HAP-1 (cell line): ENCODE measurements at places on chromosomes 3 and 15.

GRCh38 chr3:111248406-111248805 lies 176.8 kb downstream of the NECTIN3 start:
- DNase-seq, result no peak

GRCh38 chr15:67906382-67906781 lies 66.5 kb upstream of the RNU6-1 start:
- no peak for DNase-seq

DNA sequence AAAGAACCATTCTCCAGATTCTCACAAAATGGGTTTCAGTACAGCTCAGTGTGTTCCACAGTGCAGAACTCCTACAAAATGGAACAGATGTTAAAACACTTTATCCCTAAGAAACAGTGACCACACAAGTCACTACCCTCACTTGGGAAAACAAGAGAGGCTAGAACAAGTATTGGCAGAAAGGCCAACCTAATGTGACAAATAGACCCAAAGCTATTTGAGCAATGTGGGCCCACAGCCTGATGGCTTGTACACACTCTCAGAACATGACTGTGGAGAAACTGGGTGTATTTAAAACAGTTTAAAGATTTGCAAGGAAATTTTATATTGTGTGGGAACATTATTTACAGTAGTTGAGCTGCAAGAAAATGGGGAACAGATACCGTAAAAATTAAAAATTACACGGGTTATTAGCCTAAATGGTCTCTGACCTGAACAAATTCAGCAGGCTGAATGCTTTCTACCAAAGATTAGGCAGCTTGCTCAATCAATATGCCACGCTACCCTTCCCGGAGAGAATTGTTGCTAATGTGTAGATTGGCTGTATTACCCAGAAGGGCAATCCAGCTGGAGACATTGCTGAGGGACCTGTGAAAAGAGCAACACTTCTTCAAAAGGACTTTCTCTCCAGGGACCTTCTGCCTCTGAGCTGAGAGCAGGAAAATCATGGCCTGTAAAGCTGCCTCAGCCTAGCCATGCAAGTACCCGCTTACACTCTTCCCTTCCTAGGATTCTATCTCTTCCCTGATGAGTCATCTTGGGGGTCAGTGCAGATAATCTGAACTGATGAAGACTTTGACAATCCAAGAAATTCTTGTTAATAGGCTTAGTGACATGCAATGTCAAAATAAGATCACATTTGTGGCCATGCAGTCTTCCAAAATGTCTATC lies 97.1 kb downstream of the STRIT1 start:
- DNase-seq, result no peak

- no peak for DNase-seq
Measured at GRCh38 chr15:63366451-63366850, 15.2 kb downstream of the CA12 start.

DNA sequence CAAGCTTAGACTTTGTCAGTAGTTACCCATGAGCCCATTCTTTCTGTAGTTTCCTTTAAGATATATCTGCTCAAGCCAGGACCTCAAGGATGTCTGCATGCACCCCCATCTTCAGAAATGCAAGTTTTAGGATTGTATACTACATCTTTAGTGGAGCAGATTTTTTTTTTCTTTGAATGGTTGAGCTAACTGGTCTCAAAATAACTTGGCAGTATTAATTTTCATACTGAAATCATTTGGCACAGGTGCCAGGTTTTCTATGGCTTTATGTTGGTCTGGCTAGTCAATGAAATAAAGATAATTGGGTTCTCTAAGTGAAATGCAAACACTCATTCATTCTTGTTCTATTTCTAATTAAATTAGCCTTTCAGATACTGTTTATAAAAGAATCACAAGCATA lies 108.9 kb downstream of the ATG7 start:
- no peak for DNase-seq

DNA sequence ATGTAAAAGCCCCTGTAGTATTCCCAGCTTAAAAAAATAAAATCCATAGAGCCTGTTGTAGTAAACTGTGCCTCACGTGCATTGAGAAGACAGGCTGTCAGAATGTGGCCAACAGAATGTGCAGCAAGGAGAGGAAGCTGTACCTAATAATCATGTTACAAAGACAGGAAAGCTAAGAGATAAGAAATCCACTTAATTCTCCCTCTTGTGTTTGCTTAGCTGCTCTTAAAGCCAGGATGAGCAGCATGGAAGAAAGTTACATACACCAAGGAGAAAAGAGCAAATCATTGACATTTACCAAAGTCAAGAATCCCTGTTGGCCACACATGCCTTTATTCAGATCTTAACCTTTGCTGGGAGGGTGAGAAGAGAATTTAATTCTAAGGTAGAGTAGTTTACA lies 85.9 kb downstream of the TNIK start:
- no peak for DNase-seq

DNA sequence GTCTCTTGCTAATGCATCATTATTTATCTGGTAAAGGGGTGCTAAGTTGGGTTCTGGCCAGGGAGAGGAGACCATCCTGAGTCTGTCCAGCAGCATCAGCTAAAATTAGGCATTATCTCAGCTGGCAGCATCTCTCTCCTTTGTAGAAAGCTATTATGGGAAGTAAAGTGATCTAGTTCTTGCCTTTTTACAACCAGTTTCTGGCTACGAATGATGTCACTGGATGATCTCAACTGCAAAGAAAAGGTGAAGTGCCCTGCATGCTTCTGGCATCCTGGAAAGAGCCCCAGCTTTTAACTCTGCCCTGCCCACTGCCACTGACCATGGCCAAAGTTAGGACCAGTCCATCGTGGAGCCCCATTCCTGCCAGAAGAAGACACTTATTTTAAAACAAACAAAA lies 37.1 kb upstream of the IL12A start:
- DNase-seq, result no peak

DNA sequence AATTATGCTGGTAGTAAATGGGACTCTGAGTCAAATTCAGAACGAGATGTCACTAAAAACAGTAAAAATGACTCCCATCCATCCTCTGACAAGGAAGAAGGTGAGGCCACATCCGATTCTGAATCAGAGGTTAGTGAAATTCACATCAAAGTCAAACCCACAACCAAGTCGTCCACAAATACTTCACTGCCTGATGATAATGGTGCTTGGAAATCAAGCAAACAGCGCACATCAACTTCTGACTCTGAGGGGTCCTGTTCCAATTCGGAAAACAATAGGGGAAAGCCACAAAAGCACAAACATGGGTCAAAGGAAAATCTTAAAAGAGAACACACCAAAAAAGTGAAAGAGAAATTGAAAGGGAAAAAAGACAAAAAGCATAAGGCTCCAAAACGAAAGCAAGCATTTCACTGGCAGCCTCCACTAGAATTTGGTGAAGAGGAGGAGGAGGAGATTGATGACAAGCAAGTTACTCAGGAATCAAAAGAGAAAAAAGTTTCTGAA lies 15.1 kb upstream of the ZBTB47 start:
- DNase-seq, result no peak

GRCh38 chr3:155629556-155629955 lies 115.3 kb downstream of the PLCH1 start:
- DNase-seq, result no peak

DNA sequence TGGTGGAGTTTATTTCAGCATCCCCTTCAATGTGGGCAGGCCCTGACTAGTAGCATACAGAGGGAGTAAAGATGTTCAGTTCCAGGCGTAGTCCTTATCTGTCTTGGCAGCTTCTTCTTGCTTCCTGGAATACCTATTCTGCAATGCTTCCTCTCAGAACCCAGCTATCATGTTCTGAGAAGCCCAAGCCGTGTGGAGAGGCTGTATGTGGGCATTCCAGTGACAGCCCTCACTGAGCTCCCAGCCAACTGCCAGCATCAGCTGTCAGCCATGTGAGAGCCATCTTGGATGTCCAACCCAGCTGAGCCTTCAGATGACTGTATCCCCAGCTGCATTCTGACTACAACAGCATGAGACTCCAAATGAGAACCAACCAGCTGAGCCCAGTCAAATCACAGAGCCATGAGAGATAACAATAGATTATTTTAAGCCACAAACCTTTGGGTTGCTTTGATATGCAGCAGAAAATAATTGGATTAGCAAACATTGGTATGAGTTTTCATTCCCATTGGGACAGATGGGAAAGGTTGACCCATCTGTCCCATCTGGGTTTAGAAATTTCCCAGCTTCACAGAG lies 8.4 kb upstream of the CMTM7 start:
- DNase-seq, result no peak

- no peak for DNase-seq
Measured at GRCh38 chr3:116614795-116615362, 94.7 kb upstream of the TUSC7 start.

GRCh38 chr15:75030023-75030413 lies 6.6 kb downstream of the PPCDC start:
- no peak for DNase-seq

DNA sequence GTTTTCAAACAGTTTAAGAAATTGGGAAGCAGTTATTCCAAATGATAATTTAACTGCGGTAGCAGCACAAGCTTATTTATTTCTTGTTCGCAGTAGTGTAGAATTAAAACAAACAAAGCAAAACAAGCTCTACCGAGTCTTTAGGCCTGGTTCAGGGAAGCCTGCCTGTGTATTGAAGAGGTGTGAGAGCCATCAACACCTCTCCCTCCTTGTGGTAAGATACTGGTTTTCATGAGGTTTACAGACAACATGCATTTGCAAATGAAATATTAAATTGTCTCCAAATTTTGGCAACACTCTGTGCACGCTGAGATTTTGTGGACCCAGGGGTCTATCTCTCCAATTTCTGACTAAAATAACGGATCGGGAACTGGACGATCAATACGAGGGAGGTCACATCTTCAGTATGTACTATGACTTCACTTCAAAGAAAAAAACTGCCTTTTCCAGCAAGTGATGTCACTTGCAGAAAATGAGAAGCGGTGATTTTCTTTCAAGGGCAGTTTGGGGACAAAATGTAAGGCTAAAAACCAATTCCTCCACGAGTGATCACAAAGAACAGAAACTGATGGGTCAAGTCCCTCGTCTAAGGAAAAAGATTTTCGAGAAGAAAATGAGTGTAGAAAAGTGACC lies 721 bp downstream of the ATR start:
- DNase-seq, result no peak

- no peak for DNase-seq
Measured at GRCh38 chr3:23100106-23100505, 103.0 kb upstream of the UBE2E2 start.

- DNase-seq, result no peak
Measured at GRCh38 chr3:81743096-81744025, 18.1 kb downstream of the GBE1 start.

DNA sequence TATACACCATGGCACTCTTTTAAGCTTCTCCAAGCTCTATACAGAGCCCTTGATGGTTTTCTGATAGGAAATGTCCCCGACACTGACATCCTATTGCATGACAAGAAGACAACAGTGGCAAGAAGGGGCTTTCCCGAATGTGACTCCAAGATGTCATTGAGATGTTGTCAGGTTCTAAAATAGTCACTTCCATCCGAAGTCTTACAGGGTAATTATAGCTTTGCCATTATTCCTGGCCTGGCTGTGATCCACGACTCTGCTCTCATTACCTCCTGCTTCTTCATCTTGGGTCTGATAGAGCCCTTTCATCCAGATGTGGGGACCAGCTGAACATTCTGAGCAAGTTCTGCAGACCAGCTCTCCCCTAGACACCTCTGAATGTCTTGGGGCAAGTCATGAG lies 40.6 kb upstream of the ADAMTS9 start:
- DNase-seq, result no peak

- DNase-seq, result no peak
Measured at GRCh38 chr3:99958222-99958912, 140.7 kb downstream of the CMSS1 start.

- no peak for DNase-seq
Measured at GRCh38 chr3:189927975-189928895, 192.5 kb downstream of the P3H2 start.

- DNase-seq, result no peak
Measured at GRCh38 chr3:139231555-139232281, 112.1 kb upstream of the MRPS22 start.

- DNase-seq, result no peak
Measured at GRCh38 chr15:101191242-101191641, 60.6 kb downstream of the CHSY1 start.

DNA sequence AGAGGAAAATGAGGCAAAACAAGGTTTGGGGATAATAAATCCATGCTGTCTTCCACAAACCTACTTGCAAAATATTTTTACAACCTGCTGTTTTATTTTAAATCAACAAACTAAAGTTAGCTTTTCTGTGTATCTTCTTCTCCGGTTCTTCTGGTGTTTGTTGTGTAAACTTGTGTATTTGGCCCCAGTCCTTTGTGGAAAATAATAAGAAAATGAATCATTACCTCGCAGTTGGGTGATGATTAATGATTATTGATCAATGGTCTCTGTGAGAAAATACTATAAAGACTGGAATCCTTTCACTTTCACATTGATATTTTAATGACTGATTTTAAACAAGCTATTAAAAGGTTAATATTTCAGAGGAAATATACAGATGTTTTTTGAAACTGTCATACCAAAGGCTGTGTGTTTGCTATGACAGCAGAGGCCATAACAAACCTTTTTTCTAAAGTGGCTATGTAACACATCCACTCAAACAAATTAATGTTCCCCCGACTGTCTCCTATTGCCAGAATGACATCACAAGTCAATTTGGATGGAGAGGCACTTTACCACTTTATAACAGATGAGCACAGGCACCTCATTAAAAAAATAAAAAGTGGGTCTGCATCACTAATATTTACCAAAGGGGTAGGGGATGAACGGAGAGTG lies 152.5 kb downstream of the MEX3B start:
- no peak for DNase-seq

DNA sequence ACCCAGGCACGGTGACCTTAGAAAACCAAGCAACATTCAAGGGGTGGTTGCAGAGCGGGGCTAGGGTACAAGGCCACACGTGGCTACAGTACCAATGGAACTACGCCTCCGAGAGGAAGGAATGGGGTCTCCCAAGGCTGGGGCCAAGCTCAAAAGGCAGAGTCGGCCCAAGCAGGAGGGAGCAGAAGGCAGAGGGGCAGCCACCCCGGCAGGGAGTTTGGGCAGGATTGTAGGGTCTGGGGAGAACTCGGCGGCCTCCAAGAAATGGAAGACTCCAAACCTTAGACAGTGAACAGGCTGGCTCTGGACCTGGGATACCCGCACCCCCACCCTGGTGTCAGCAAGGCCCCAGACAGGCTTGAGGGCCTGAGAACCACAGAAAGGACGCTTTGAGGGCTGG lies 28.7 kb downstream of the ATRIP start:
- no peak for DNase-seq

DNA sequence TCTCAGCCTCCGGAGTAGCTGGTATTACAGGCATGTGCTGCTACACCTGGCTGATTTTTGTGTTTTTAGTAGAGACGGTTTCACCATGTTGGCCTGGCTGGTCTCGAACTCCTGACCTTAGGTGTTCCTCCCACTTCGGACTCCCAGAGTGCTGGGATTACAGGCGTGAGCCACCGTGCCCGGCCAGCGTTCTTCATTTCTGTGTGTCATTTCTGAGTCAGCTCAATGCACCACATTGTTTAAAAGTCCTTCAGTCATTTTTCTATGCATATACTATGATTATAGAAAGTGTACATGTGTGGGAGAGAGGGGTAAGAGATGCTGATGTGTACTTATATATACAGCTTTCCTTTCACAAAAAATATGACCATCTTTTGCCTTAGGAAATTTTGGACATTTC lies 2.1 kb downstream of the QTRT2 start:
- no peak for DNase-seq

- peak; percentile 56 for DNase-seq
Measured at GRCh38 chr3:130894130-130894985, 474 bp downstream of the ATP2C1 start.
